ENCODE measurements at places on chromosomes 3 and 15.

- DNase-seq: no peak
Observed at GRCh38 chr15:52667597-52667996, 11.6 kb downstream of the ATOSA start.

DNA sequence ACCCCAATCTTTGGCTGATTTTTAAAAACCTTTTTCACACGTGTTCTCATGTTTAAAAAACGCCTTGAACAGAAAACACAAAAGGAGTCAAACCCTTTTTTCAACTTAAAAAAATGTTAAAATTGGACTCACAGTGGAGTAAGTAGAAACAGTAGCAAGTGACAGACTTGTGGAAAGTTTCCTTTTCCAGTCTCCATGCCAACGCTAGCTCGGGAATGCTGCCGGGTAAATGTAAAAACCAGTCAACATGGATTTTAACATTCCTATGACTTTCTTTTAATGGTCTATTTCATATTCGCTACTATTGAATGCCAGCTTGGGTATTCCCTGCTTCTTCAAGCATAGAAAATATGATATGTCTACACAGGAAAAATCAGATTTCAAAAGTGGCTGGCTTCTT, 1.6 kb upstream of the PROK2 start:
- no peak for DNase-seq

GRCh38 chr3:71207632-71208031, 375.9 kb downstream of the FOXP1 start:
- no peak for DNase-seq

DNA sequence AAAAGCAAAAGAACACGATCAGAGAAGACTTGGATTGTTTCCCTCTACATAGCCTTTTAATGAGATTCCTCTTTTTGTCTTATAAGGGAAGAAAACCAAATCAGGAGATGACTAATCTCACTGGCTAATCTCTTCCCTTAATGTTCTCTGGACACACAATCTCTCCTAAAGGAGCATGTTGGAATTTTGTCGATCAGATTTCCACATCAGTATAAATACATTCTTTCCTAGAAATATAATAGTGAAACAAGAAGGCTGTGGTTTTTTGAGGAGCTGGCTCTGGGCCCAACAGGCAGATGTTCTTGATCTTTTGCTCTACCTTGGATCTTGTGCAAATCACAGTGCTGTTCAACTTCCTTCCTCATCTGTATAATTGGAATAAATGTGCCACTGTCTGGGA, 94.0 kb downstream of the GTPBP8 start:
- no peak for DNase-seq

DNA sequence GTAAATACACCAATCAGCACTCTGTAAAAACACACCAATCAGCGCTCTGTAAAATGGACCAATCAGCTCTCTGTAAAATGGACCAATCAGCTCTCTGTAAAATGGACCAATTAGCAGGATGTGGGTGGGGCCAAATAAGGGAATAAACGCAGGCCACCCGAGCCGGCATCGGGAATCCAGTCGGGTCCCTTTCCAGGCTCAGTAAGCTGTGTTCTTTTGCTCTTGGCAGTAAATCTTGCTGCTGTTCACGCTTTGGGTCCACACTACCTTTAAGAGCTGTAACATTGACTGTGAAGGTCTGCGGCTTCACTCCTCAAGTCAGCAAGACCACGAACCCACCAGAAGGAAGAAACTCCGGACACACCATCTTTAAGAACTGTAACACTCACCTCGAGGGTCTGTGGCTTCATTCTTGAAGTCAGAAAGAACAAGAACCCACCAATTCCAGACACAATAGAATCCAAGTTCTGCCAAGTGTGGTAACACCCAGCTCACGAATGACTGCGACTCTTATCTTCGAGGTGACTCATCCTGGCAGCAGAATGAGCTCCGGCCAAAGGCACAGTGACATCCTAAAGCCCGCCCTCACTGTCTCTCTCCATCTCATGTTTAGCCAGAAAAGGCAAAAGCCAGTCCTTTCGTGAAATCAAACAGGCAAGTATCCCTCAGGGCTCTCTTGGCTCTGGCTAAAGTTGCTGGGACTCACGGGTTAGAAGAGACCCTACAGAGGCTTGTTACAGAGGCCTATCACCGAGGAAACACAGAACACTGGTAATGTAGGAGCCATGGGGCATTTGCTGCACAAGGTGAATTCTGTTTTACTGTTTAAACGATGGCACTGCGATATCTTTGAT, 155.2 kb downstream of the FAM43A start:
- no peak for DNase-seq

DNA sequence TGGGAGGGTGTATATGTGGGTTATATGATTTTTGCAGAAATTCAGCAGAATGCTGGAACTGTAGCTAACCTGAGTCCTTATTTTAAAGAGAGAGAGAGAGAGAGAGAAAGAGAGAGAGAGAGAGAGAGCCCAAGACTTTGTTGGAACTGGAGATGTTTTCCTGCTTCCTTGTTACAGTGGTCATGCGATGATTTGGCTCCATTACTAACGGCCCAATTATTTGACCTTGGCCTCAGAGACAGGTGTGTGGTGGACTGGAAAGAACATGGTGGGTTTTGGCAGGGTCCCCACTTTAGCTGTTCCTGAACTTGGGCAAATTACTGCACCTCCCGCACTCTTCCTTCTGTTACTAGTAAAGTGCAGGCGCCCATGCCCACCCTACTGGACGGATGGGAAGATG, 14.8 kb upstream of the ACSBG1 start:
- no peak for DNase-seq

DNA sequence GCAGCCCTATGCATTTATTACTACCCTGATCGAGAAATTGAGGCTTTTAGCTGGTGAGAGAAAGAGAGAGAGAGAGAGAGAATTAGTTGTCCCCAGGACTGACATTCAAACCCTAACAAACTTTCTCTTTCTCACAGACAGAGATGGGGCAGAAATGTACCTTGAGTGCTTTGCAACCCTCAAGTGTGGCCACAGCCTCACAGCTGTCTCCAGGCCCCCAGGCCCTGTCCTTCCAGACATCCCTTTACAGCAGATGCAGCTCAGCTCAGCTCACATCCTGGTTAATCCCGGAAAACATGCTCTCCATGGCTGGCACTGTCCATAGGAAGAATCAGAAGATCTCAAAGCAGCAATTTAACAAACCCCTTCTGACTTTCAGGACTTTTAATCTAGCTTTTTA, 67.6 kb downstream of the DCLK3 start:
- no peak for DNase-seq

DNA sequence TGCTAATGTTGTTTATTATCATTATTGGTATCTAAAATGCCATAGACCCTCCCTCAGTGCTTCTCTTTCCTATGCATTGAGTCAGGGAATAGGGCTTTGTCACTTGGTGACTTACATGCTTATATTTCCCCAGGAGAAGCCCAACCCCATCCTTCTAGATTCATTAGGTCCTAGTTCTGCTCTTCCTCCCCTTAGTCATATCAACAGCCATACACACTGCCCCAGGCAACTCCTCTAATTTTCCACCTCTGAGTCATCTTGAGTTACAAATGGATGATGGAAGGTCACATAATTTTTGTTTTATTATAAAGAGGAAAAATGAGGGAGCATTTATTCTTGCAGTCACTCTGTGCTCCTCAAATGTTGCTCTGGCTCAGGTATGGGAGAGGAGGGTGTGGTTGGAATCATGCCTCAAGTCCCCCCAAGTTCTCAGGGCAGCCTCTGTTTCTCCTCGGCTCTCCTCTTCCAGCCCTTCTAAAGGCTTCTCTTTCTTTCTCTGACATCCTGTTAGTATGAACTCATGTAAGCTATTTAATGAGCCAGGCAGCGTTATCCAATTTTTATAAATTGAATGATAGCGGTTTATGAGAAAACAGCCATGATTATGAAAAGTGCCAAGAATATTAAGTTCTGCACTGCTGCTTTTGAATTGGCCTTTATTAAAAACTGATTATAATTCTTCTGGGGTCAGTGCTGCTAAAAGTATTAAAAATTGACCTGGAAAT, 45.6 kb upstream of the FSTL1 start:
- DNase-seq: no peak

GRCh38 chr3:172030181-172030580, 9.2 kb upstream of the FNDC3B start:
- DNase-seq: no peak

- DNase-seq: no peak
Observed at GRCh38 chr3:128875556-128876120, 3.8 kb upstream of the ACAD9 start.

Measured in NCI-H1930 (cell line).